ENCODE measurements at places on chromosomes 13 and 19.

GRCh38 chr13:80894917-80895316 is 554.0 kb upstream of the SPRY2 start:
- no peak for DNase-seq

GRCh38 chr13:60164234-60164889 is 634 bp upstream of the DIAPH3 start:
- no peak for DNase-seq

GRCh38 chr19:4297901-4298809 is 4.0 kb downstream of the TMIGD2 start:
- DNase-seq: no peak

DNA sequence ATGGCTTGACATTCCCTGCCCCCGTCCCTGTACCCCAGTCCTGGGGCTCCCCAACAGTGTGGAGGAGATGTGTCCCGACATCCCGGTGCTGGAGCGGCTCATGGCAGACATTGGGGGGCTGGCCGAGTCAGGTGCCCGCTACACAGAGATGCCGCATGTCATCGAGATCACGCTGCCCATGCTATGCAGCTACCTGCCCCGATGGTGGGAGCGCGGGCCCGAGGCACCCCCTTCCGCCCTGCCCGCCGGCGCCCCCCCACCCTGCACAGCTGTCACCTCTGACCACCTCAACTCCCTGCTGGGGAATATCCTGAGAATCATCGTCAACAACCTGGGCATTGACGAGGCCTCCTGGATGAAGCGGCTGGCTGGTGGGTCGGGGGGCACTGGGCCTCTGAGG is 83.8 kb downstream of the RYR1 start:
- DNase-seq: no peak

DNA sequence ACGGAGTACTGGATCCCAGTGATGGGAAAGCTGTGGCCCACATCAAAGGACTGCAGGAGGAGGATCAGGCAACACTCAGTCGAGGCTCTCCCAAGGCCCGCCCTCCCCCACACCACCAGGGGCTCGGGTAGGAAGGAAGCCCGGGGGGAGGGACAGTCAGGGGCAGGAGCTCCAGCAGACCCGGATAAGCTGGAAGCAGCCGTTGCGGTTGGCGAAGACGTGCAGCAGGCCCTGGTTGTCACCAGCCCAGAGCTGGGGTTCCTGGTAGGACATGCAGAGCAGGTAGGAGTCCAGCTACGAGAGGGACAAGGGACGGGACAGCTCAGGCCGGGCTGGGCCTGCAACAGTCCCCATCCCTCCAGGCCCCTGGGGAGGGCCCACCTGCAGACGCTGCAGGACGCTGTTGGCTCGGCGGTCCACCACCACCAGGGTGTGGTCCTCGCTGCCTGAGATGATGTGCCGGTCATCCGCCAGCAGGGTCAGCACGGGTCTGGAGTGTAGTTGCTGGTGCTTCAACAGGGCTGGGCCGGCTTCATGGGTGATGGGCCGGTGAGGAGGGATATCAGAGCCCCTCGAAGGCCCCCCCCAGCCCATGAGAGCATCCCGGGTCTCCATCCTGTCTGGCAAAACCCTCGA is 1.9 kb downstream of the GNG14 start:
- DNase-seq: no peak

DNA sequence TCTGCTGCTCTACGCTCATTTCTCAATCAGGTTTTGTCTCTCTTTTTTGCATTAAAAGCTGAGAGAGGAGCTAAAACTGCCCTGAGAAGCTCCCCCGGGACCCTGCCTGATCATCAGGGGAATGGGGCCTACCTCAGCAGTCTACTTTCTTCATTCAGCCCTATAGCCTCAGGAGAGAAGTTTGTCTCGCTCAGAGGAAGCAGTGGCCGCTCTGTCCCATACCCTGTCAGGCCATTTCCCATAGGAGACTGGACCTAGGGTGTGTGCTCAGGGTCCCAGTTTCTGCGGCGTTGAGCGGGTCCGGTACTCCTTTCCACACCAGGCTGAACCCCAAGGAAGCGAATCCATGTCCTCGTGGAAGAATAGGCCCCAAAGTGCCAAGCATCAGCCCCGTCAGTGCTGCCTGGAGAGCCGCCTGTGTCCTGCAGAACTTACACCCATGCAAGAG is 21.7 kb downstream of the UBE2L5 start:
- no peak for DNase-seq
